ENCODE measurements at places on chromosomes 5 and 9.

- DNase-seq, result no peak
Measured at GRCh38 chr5:62077823-62078550, 228.0 kb upstream of the KIF2A start.

- no peak for DNase-seq
Measured at GRCh38 chr5:26761045-26761444, 277.3 kb downstream of the CDH9 start.

DNA sequence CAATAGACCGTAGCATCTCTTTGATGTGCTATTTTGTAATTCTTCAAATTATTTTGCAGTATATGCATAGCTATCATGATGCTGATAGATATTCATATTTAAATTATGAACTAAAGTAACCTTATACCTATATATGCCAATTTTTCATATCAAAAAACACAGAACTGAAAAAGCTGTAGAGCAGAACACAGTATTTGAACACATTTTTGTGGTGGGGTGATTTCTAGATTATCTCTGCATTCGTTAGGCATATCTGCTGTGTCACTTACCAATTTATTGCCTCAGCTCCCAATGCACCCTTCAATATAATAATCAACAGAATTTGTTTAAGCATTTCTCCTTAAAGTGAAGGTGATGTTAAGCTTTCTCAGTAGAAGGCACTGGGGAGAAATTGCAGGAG is 998.2 kb downstream of the PTPRD start:
- no peak for DNase-seq

GRCh38 chr5:89282554-89283510 is 399.8 kb upstream of the MEF2C start:
- no peak for DNase-seq

- no peak for DNase-seq
Measured at GRCh38 chr9:91555132-91555531, 131.5 kb upstream of the NFIL3 start.

DNA sequence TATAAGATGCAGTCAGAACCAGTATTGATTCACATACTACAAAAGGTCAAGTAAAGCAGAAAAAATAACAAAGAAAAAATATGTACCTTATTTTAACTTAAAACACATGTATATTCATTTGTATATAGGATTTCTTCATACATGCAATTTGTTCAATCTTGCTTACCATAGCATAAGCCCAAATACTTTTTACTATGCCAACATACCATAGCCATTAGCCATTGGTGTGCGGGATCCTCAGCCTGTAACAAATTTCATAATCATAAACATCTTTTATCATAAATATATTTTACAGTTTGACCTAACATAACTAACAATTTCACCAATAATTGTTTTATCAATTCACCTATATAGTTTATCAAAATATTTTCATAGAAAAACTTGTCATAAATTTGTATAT is 51.1 kb downstream of the MPDZ start:
- no peak for DNase-seq

GRCh38 chr5:132263548-132264261 is 6.2 kb downstream of the PDLIM4 start:
- peak; percentile 77 for DNase-seq

GRCh38 chr5:171445644-171446516 is 26.4 kb downstream of the FGF18 start:
- peak; percentile 32 for DNase-seq

- DNase-seq, result no peak
Measured at GRCh38 chr9:16248822-16249221, 621.6 kb downstream of the BNC2 start.

- peak; percentile 49 for DNase-seq
Measured at GRCh38 chr9:126915281-126915816, 767 bp downstream of the RALGPS1 start.

DNA sequence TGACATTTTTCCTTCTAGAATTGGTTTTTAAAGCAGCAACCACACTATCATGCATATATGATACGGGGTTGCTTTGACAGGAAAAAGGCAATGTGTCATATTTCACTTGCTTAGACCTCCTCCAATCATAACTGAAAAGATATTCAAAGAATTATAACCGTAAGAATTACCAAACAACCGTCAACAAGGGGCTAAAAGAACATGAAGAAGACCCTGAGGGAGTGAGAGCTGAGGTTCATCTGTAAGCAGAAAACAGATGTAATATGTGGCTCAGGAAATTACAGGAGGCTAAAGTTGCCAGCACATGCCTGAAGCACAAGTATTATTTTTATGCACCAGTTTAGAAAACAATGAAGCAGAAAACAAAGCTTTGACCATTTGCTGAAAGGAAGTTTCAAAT is 78.9 kb downstream of the APBA1 start:
- DNase-seq, result no peak

GRCh38 chr5:8396756-8397155 is 527.8 kb downstream of the MTRR start:
- no peak for DNase-seq

DNA sequence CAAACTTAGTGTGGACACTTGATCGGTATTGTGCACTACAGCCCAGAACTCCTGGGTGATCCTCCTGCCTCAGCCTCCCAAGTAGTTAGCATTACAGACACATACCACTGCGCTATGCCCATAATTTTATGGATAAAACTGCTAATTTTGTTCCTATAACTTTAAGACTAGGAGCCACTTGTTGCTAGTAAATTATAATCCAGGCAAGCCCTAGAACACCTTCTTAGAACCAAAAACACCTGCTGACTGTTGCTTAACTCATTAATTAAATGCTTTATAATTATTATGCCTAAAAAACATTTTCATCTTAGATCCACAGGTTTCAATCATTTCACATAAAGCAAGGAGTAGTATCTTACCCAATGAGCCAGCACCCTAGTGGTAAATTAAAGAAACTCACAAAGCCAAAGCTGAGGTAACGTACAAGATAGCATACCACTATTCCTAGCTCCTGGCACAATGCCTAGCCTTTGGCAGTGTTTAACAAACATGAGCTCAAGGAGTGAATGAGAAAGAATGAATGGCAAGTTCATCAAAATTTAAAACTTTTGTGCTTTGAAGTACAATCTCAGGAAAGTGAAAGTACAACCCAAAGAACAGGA is 5.4 kb downstream of the MRPS27 start:
- peak; percentile 43 for DNase-seq

- DNase-seq, result no peak
Measured at GRCh38 chr9:18071651-18072060, 402.3 kb upstream of the ADAMTSL1 start.

DNA sequence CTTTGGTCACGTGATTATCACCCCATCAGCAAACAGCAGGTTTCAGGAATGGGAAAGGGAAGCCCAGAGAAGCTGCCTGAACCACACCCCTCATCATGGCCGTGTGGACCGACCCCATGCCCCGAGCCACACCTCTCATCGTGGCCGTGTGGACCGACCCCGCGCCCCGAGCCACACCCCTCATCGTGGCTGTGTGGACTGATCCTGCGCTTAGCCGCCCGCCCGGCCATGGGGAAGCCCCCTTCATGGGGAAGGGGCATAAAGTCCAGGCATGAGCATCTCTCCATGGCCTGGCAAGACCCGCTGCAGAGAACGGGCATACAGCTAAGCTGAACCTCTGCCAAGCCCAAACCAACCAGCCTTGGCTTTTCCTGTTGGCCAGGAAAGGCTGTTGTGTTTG is 6.4 kb downstream of the SNAPC4 start:
- DNase-seq, result no peak

GRCh38 chr5:126464016-126464415 is 40.8 kb downstream of the GRAMD2B start:
- DNase-seq, result no peak

- no peak for DNase-seq
Measured at GRCh38 chr5:12910641-12911040, 1006.4 kb upstream of the CTNND2 start.

GRCh38 chr9:91217388-91217787 is 144.3 kb downstream of the AUH start:
- no peak for DNase-seq

GRCh38 chr5:167871091-167871490 is 420.4 kb upstream of the WWC1 start:
- DNase-seq, result no peak

DNA sequence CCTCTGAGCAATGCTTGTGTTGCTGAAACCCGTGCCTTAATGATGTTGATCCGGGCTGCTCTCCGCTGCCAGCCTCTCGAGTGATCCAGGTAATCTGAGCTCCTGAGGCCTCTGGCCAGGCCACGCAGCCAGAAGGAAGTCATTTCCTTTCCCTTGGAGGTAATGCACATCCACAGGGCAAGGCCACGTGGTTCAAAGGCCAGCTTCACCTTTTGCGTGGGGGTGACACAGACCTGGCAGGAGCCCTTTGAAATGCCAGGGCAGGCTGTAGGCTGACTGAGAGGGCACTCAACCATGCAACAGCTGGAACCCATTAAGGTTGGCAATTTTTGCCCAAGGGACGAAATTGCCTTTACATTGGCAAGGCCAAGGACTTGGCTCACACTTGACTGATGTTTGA is 80.4 kb downstream of the LIX1 start:
- no peak for DNase-seq

DNA sequence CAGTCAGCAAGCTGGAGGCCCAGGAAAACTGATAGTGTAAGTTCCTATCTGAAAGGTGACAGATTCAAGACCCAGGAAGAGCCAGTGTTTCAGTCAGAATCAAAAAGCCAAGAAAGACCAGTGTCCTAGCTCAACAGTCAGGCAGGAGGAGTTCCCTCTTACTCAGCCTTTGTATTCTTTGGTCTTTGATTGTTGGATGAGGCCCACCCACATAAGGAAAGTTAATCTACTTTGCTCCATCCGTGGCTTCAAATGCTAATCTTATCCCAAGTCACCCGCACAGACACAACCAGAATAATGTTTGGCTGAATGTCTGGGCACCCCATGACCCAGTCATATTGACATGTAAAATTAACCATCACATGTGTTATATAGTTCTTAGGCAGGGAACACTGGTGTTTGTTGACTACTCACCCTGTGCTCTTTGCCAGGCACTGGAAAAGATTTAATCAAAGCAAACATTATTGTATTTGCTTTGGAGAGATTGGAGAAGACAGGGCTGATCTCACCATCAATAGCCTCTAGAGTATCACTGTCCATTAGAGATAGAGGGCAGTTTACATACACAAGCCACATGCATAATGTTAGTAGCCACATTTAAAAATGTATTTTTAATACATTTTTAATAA is 96.3 kb upstream of the KCNN2 start:
- DNase-seq, result no peak

GRCh38 chr5:54725391-54726280 is 208.1 kb downstream of the SNX18 start:
- DNase-seq, result no peak

DNA sequence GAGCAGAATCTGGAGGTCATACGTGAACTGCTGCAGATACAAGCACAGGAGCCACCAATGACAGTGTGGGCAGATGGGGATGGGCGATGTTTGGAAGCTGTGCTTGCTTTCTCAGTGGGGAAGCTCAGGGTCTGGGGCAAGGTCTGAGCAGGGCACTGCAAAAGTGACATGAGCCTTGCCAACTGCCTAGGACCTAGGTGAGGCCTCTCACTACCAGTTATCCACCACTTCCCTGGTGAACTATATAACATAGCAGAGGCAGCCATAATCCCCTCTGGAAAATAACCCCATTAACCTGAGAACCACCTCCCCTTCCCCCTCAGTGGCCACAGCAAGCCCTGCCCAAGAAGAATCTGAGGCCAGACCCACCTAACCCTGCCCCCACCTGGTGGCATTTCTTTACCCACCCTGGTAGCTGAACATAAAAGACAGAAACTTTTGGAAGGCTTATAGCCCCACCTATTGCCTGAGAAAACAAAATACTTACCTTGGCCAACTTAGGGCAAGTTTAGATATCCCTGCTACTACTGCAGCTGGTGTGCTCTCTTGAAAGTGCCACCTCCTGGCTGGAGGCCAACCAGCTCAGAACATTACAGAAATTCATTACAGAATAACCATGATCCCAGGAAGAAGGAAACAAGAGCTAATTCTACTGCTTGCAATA is 18.8 kb upstream of the SPEF2 start:
- no peak for DNase-seq

DNA sequence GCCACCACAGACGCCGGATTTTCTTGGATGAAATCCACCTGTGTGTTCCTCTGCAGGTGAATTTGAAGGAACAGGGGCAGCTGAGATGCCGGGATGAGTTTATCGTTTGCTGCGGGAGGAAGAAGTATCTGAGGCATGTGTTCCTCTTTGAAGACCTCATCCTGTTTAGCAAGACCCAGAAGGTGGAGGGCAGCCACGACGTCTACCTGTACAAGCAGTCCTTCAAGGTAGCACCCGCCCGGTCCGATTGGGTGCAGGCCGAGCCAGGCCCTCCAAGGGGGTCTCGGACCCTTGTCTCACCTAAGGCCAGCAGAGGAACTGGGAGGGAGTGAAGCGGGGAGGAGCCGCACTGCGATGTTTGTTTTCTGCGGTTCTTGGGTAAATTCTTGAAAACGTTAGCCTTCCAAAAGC is 18.4 kb upstream of the LRRC14B start:
- peak; percentile 19 for DNase-seq

DNA sequence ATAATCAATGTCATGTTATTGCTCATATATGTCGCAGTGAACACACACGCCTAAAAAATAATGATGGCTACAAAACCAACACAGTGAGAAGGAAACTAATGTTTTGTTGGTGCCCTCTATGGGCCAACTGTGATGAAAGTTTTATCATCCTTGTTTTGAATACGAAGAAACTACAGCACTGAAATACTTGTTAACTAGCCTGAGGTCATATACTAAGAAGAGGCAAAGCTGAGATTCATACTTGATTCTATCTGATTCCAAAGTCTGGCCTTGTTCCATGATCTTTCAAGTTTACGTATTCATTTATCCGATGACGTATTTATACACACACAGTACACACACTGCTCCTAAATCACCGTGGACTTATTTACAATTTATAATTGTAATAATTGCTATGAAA is 16.1 kb upstream of the DRD1 start:
- DNase-seq, result no peak

GRCh38 chr9:1979741-1980367 is 35.3 kb upstream of the SMARCA2 start:
- peak; percentile 51 for DNase-seq

GRCh38 chr9:78664370-78664769 is 367.4 kb downstream of the PSAT1 start:
- DNase-seq, result no peak

GRCh38 chr5:141135030-141135717 is at the start of gene PCDHB5:
Gene PCDHB5, plus strand, starts transcription at chr5:141135206. Its CDS starts 229 bp downstream, at chr5:141135435.
- DNase-seq, result peak; percentile 20

DNA sequence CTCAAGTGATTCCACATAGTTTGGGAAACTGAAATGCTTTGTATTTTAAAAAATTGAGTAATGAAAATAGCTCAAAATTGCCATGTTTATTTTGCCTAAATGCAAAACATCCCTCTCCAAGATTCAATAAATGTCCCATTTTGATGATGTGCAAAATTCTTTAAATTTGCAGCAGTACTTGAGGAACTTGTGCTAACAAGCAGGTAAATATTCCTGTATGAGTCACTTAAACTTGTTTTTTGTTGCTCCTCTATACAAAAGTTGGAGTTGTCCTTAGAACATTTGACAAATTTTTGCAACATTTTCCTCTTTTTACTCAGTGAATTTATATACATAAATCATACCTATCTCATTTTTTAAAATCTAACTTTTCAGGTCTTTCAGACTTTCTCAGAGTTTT is 280.2 kb downstream of the CDH12 start:
- DNase-seq, result no peak

- DNase-seq, result no peak
Measured at GRCh38 chr9:4211032-4211725, 88.7 kb downstream of the GLIS3 start.

GRCh38 chr5:163770625-163771024 is 265.2 kb downstream of the MAT2B start:
- DNase-seq, result no peak

All from ovary (tissue), 10 donors.